Activated CD8-positive, alpha-beta T cell treated with anti-CD3 and anti-CD28 coated beads, Interleukin-2, amount 10 ng/mL, durations not matched to agents 7 days and 5 days (primary cell): ENCODE measurements at places on chromosomes 3 and 15.

DNA sequence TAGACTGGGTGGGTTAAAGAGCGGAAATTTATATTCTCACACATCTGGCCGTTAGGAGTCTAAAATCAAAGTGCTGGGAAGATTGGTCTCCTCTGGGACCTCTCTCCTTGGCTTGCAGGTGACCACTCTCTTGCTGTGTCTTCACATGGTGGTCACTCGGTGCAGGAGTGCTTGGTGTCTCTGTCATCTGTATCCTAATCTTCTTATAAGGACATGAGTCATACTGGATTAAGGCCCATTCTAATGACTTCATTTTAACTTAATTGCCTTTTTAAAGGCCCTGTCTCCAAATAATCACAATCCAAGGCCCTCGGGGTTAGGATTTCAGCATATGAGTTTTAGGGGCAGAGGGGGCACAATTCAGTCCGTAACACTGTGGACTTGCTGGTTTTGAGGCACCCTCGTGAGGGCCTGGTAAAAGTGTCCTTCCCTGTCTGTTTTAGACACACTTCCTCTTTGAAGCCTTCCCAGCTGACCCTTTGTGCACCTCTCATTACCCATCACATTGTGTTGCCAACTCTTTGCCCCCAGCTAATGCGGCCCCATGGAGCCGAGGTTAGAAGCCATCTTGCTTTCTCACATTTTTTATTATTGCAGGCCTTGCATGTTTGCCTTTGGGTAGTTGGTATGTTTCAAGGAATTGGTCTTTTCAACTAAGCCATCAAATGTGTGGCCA lies 3.2 kb downstream of the XYLB start:
- no peak overlapping the region for H3K4me3 ChIP-seq
- no peak for DNase-seq
- peaks cover 19% of the 10 kb centered on the region for H3K4me1 ChIP-seq
- H3K27me3 ChIP-seq, result peaks cover 3% of the 10 kb centered on the region
- no peak overlapping the region for H3K27ac ChIP-seq

- H3K4me1 ChIP-seq, result no peaks in the 10 kb centered on the region
- H3K4me3 ChIP-seq, result no peak overlapping the region
- H3K27ac ChIP-seq, result no peak overlapping the region
- peaks cover 5% of the 10 kb centered on the region for H3K27me3 ChIP-seq
Measured at GRCh38 chr3:42451546-42452230, 41.3 kb upstream of the LYZL4 start.

DNA sequence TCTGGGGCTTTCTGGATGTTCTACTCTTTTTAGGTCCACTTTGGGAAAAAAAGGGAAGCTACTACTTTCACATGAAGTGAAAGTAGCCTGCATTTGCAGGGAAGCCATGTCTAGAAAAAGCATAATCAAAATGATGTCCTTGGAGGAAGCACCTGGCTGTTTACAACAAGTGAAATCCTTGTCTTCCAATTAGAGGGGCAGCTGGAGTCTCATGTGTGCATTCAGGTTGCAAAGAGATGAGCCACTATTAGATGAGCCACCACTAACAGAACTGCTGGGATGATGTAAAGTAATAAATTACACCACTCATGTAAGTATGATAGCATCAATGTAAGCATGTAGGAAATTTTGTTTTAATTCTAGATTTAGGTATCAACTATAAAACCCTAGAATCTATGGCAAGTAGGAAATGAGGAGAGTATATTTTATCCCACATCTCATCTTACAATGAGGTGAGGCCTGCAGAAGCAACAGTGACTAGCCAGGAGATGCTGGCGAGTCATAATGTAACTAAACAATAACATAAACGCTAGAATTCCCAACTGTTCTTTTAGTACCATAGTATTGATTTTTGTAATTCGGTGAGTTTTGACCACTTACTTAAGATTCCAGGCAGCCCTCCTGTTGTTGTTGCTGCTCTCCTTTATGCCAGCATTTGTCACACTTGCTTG lies 75.9 kb downstream of the TMEM108 start:
- H3K27me3 ChIP-seq, result peaks cover 4% of the 10 kb centered on the region
- no peaks in the 10 kb centered on the region for H3K4me1 ChIP-seq
- no peak for DNase-seq
- no peak overlapping the region for H3K4me3 ChIP-seq

DNA sequence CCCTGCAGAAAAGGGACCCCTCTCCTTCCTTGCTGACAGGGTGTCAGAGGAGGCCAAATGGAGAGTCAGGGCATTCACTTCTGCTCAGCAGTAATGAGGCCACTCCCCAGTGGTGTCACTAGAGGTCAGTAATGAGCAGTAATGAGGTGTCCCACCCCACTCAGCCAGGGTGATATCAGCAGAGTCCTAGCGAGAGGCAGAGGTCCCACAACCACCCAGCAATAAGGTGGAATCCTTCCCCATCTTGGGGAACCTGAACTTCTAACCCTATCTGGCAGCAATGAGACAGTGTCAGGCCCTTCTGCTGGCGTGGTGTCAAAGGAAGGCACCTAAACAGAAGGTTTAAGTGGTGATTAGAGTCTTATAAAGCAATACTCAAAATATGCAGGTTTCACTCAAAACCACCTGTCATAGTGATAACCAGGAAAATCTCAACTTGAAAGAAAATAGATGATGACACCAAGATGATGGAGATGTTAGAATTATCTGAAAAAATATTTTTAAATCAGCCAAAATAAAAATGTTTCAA lies 12.9 kb downstream of the OCA2 start:
- no peak overlapping the region for H3K4me3 ChIP-seq
- peak; percentile 75 for DNase-seq
- peaks cover 5% of the 10 kb centered on the region for H3K36me3 ChIP-seq

DNA sequence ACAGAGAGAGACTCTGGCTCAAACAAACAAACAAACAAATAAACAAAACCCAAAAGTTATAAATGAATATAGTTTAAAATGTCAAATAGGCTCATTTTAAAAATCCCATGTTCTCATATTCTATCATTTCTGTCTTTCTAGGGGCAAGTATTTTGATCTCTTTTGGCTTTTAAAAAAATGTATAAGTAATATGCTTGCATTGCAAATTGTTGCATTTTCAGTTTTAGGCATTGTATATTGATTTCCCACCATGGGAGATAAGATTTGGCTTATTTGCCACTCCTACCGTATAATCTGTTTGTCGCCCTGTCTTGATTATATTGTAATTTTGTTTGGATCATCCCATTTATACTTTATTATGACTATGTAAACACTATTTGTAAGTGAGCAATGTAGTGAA lies 70.6 kb downstream of the PIAS1 start:
- H3K27ac ChIP-seq, result no peak overlapping the region
- H3K4me3 ChIP-seq, result no peak overlapping the region
- no peaks in the 10 kb centered on the region for H3K4me1 ChIP-seq
- DNase-seq, result no peak
- peaks cover 39% of the 10 kb centered on the region for H3K36me3 ChIP-seq
- H3K27me3 ChIP-seq, result no peaks in the 10 kb centered on the region

GRCh38 chr15:48096355-48096786 lies 24.4 kb upstream of the SLC24A5 start:
- H3K4me1 ChIP-seq, result no peaks in the 10 kb centered on the region
- no peaks in the 10 kb centered on the region for H3K27me3 ChIP-seq
- no peak for DNase-seq
- H3K36me3 ChIP-seq, result no peaks in the 10 kb centered on the region
- no peak overlapping the region for H3K27ac ChIP-seq

DNA sequence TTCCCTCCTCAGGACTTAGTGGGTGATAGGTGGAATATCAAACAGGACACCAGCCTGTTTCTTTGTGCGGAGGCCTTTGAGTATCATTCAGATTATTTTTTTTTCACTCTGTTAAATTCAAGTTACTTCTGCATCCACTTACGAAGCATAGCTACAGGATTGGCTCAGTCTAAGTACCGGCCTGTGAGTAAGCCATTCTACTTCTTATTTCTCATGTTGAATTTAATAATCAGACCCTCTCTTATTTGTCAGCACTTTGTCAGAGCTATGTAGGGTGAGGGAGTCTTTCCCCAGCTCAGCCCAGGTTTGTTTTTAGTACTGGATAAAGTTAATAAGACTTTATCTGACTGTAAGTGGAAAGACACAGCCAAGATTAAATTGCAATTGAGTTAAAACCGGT lies 54.7 kb downstream of the ITPR1 start:
- H3K27ac ChIP-seq, result no peak overlapping the region
- H3K27me3 ChIP-seq, result no peaks in the 10 kb centered on the region
- H3K4me1 ChIP-seq, result no peaks in the 10 kb centered on the region
- no peak overlapping the region for H3K4me3 ChIP-seq

DNA sequence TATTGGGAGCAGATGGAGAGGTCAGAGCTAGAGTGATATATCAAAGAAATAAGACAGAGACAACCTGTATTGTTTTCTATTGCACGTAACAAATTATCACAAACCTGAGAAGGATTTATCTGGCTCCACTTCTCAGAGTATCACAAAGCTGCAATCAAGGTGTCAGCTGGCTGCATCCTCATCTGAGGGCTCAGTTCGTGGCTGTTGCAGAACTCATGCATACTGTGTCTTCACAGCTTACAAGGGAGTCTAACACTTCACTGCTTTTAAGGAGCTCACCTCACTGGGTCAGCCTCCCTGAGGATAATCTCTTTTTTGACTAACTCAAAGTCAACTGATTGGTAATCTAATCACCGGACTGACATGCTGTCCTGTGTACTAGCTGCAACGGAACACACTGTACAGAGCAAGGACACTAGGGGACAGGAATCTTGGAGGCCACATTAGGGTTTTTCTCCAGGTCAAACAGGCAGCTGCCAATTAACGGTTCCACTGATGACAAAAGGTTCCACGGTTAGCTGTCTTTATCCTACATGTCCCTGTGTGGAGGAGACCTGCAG lies 1006.8 kb upstream of the SEMA6D start:
- H3K27ac ChIP-seq, result no peak overlapping the region
- no peak for DNase-seq
- no peaks in the 10 kb centered on the region for H3K36me3 ChIP-seq
- no peaks in the 10 kb centered on the region for H3K27me3 ChIP-seq
- H3K4me1 ChIP-seq, result no peaks in the 10 kb centered on the region

GRCh38 chr3:175065497-175065896 lies 206.4 kb downstream of the NAALADL2 start:
- H3K27ac ChIP-seq, result no peak overlapping the region
- H3K4me3 ChIP-seq, result no peak overlapping the region
- H3K27me3 ChIP-seq, result no peaks in the 10 kb centered on the region

DNA sequence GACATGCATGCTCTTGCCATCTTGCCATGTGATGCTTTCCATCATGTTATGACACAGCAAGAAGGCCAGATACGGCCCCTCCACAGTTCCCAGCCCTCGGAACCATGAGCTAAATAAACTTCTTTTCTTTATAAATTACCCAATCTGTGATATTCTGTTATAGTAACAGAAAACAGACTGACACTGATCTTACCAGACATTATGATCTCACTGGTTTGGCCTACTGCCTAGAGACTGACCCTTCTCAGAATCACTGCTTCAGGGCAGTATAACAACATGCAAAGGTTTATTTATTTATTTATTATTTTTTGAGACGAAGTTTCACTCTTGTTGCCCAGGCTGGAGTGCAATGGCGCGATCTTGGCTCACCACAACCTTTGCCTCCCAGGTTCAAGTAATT lies 14.0 kb downstream of the ZNF619 start:
- H3K27ac ChIP-seq, result no peak overlapping the region
- DNase-seq, result no peak
- H3K4me1 ChIP-seq, result no peaks in the 10 kb centered on the region
- H3K36me3 ChIP-seq, result peaks cover 32% of the 10 kb centered on the region
- H3K4me3 ChIP-seq, result no peak overlapping the region

GRCh38 chr3:192260116-192261010 lies 467.0 kb downstream of the FGF12 start:
- H3K36me3 ChIP-seq, result no peaks in the 10 kb centered on the region
- H3K4me1 ChIP-seq, result no peaks in the 10 kb centered on the region

DNA sequence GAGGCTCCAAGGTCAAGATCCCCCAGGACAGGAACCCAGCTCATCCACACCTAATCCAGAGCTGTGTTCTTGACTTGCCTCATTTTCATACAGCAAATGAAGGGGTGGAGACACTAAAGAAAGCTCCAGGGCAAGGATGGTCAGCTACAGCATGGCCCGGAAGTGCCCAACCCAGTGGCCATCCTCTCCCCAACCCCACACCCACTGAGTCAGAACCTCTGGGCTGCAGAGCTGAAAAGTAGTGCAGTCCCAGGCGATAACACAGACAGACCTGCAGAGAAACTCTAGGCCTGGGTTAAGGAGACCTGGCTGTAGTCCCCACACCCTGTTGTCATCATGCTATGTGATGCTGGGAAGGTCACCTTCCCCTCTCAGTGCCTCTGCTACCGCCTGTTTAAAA lies 85.3 kb downstream of the SEMA5B start:
- H3K4me3 ChIP-seq, result no peak overlapping the region
- DNase-seq, result no peak
- no peak overlapping the region for H3K27ac ChIP-seq

GRCh38 chr15:78645009-78645408 lies 4.0 kb upstream of the CHRNB4 start:
- H3K27ac ChIP-seq, result no peak overlapping the region
- H3K36me3 ChIP-seq, result no peaks in the 10 kb centered on the region
- peaks cover 12% of the 10 kb centered on the region for H3K27me3 ChIP-seq
- H3K4me1 ChIP-seq, result peaks cover 5% of the 10 kb centered on the region
- no peak overlapping the region for H3K4me3 ChIP-seq

- DNase-seq, result no peak
- no peak overlapping the region for H3K27ac ChIP-seq
- H3K4me1 ChIP-seq, result no peaks in the 10 kb centered on the region
- H3K4me3 ChIP-seq, result no peak overlapping the region
Measured at GRCh38 chr3:72560846-72561675, 287.2 kb downstream of the SHQ1 start.

- H3K4me1 ChIP-seq, result peaks cover 44% of the 10 kb centered on the region
- no peak for DNase-seq
- no peak overlapping the region for H3K27ac ChIP-seq
- no peaks in the 10 kb centered on the region for H3K36me3 ChIP-seq
Measured at GRCh38 chr15:41930221-41930866, 36.5 kb upstream of the SPTBN5 start.

GRCh38 chr3:105559856-105560255 lies 193.1 kb downstream of the ALCAM start:
- no peak overlapping the region for H3K27ac ChIP-seq
- H3K4me1 ChIP-seq, result no peaks in the 10 kb centered on the region
- no peak for DNase-seq
- H3K4me3 ChIP-seq, result no peak overlapping the region

- H3K4me3 ChIP-seq, result peak overlapping the region; percentile 83
- H3K36me3 ChIP-seq, result peaks cover 12% of the 10 kb centered on the region
- DNase-seq, result peak; percentile 25
- H3K4me1 ChIP-seq, result peaks cover 32% of the 10 kb centered on the region
- peak overlapping the region; percentile 96 for H3K27ac ChIP-seq
Measured at GRCh38 chr3:42012383-42012934, 50.6 kb upstream of the ULK4 start.

DNA sequence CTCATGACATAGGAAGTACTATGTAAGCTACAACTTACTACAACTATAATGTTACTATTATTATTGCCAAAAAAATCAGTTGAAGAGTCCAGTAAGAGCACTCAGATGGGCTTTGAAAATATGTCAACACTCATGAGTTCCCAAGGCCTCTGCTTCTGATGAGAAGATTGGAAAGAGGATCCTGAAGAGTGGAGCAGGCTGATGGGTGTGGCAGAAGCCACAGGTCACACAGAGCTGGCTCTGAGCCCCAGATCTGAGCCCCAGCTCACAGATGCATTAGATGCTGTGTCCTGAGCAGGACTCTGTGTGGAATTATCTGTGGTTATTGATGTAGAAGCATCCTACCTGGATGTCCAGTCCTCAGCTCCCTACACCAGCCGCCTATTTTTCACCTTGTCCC lies 65.6 kb downstream of the SPSB4 start:
- no peak overlapping the region for H3K27ac ChIP-seq
- no peak overlapping the region for H3K4me3 ChIP-seq
- H3K27me3 ChIP-seq, result peaks cover 21% of the 10 kb centered on the region
- H3K36me3 ChIP-seq, result no peaks in the 10 kb centered on the region
- DNase-seq, result no peak
- H3K4me1 ChIP-seq, result no peaks in the 10 kb centered on the region

GRCh38 chr3:36777424-36778218 lies 13.3 kb upstream of the DCLK3 start:
- no peak for DNase-seq
- H3K27ac ChIP-seq, result no peak overlapping the region
- H3K4me1 ChIP-seq, result no peaks in the 10 kb centered on the region
